Neural crest cell (in vitro differentiated cells): ENCODE measurements at places on chromosomes 16 and 17. TPM values are rescaled to one million over a fixed set of nuclear protein-coding genes. Genes with fewer than 3 reads are reported as not detected.

RAB26 gene
- 0.64 and 0.98 TPM in 2 replicates for total RNA-seq

FBXW10B gene
- total RNA-seq: 0.55 and 0.82 TPM in 2 replicates

SCARF1 gene
- total RNA-seq: 0.42 and 1.1 TPM in 2 replicates

MYLK3 gene
- 0.33 and 1.0 TPM in 2 replicates for total RNA-seq

TOB1 gene
- total RNA-seq: 26.2 and 29.5 TPM in 2 replicates

TUBG2 gene
- total RNA-seq: 18.7 and 20.7 TPM in 2 replicates

PERCC1 gene
- total RNA-seq: not detected in 2 replicates
